ENCODE measurements at places on chromosomes 7 and 10. TPM values are rescaled to one million over a fixed set of nuclear protein-coding genes. Genes with fewer than 3 reads are reported as not detected.

Gene CCSER2
- 134 TPM for total RNA-seq

Gene GSTO2
- total RNA-seq = 1.2 TPM

Gene BBS9
- 16.0 TPM for total RNA-seq

Gene PPP1R17
- not detected for total RNA-seq

Gene IL2RA
- total RNA-seq = 5.4 TPM

Gene HOXA2
- total RNA-seq = not detected

Gene NRG3
- not detected for total RNA-seq

Gene PAX4
- total RNA-seq = not detected

Gene CRHR2
- not detected for total RNA-seq

Gene AKR1C4
- not detected for total RNA-seq

Gene TEX47
- not detected for total RNA-seq

Gene ACTL6B
- total RNA-seq = not detected

Gene MINDY4
- total RNA-seq = 0.36 TPM

Gene ECHS1
- 8.3 TPM for total RNA-seq

Gene SPAM1
- not detected for total RNA-seq

Gene INA
- total RNA-seq = not detected

- DNase-seq = no peak
These were observed 26.5 kb upstream of the PDCD4 start for GRCh38 chr10:110845192-110845755.

DNA sequence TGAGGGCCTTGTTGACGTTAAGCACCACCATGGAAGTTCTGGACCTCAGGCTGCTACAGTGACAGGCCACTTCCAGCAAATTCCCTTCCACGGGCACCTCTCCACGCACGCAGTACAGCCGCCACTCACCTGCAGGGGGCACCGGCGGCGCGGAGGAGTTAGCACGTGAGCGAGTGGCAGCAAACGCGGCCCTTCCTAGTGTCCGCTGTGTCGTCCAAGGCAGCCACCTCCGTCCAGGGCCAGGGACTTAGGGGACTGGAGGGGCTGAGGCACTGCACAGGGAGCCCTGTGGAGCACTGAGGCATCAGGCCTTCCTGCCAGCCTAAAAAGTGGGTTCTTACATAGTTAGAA is 164.4 kb downstream of the SVIL start:
- DNase-seq = peak; percentile 6

- DNase-seq = no peak
These were observed 649.1 kb downstream of the INHBA start for GRCh38 chr7:41053820-41054219.

- DNase-seq = no peak
These were observed 22.8 kb downstream of the VPS26A start for GRCh38 chr10:69146759-69147158.

- no peak for DNase-seq
These were observed 71.1 kb upstream of the CFAP46 start for GRCh38 chr10:133013463-133013862.

DNA sequence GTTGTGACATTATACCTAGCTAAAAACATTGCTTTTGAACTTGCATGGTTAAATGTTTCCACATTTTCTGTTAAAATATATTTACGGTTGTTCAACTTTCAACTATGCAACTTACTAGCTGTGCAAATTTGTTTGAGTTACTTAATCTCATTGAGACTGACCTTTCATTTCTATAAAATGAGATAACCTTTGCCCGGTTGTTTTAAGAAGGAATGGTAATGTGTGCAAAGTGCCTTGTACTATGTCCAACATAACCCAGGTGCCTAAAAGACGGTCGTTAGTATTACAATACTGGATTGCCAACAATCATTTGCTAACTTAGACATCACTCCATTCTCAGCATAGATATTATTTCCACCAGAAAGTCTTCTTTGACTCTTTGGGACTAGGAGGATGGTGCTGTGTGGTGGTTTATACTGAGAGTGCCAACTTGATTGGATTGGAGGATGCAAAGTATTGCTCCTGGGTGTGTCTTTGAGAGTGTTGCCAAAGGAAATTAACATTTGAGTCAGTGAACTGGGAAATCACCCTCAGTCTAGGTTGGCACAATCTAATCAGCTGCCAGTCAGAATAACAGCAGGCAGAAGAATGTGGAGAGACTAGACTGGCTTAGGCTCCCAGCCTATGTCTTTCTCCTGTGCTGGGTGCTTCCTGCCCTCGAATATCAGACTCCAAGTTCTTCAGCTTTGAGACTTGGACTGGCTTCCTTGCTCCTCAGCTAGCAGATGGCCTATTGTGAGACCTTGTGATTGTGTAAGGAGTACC is 85.2 kb upstream of the PDSS1 start:
- no peak for DNase-seq

DNA sequence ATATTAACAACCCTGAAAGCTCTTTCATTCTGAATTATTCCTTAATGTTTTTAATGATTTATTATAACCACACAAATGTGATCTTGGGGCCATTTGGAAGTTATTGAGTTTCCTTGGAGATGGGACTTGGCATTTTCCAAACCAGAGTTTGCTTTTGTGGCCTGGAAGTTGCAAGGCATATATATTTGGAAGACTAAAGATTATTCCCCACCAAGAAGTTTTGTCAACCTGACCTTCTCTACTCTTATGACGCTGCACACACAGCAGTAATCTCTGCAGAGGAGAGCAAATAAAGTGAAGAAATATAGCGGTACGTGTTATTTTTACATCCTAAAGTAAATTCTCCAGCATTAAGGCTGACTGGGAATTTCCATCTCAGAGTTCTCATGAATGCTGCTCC is 397.0 kb downstream of the LRMDA start:
- DNase-seq = no peak

- DNase-seq = no peak
These were observed 36.8 kb upstream of the R3HCC1L start for GRCh38 chr10:98097616-98098015.

DNA sequence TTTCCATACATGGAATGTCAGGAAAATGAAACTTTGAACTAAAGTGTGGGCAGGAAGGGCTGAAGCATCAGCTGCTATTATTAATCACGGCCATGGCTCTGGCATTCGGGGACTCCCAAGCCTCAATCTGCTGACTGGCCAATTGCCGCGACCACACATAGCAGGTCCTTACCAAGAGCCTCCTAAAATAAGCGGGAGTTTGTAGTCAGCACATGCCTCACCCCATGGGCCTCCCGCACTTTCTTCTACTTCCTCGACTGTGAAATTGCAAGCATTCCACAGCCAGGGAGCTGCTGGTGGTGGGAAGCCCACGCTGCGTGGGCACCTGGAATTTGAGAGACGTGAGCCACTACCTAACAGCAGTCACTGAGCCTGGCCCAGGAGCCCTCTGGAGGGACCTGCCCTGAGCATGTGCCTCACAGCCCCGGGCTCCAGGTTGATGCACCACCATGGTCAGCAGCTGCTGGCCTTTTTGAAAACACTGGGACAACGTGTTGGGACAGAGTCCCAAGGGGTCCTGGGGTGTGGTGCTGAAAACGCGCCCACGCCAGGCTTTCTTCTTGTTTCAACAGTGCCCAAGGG is 211.4 kb downstream of the TNS3 start:
- DNase-seq = no peak

- DNase-seq = no peak
These were observed 147.4 kb upstream of the TBX20 start for GRCh38 chr7:35401217-35401879.

GRCh38 chr10:88243836-88244730 is 339.0 kb downstream of the RNLS start:
- DNase-seq = no peak

GRCh38 chr10:124824507-124824906 is 22.9 kb downstream of the ABRAXAS2 start:
- no peak for DNase-seq

GRCh38 chr10:114095559-114096337 is 52.1 kb downstream of the ADRB1 start:
- no peak for DNase-seq

GRCh38 chr7:151847681-151848081 is 29.2 kb downstream of the PRKAG2 start:
- DNase-seq = peak; percentile 50

DNA sequence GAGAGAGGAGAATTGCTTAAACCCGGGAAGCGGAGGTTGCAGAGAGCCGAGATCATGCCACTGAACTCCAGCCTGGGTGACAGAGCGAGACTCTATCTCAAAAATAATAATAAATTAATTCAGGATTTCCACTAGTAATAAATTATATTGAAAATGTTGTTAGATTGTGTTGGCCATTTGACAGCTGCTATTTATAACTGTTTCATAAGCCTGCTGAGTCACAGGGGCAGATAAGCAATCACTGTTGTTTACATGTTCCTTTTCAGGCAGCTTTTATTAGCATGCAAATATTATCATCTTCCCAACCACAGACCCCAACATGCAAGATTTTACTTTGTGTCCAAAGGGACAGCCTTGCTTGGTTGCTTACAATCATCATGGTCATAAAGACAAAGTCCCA is 49.5 kb upstream of the ZNF138 start:
- no peak for DNase-seq

- no peak for DNase-seq
These were observed 5.6 kb downstream of the GIMAP1 start for GRCh38 chr7:150721970-150722373.

DNA sequence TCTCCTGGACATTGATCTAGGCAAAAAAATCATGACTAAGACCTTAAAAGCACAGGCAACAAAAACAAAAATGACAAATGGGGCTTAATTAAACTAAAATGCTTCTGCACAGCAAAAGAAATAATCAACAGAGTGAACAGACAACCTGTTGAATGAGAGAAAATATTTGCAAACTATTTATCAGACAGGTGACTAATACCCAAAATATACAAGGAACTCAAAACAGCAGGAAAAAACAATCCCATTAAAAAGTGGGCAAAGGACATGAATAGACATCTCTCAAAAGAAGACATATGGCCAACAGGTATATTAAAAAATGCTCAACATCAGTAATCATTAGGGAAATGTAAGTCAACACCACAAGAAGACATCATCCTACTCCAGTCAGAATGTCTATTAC is 166.8 kb downstream of the MTERF1 start:
- no peak for DNase-seq

DNA sequence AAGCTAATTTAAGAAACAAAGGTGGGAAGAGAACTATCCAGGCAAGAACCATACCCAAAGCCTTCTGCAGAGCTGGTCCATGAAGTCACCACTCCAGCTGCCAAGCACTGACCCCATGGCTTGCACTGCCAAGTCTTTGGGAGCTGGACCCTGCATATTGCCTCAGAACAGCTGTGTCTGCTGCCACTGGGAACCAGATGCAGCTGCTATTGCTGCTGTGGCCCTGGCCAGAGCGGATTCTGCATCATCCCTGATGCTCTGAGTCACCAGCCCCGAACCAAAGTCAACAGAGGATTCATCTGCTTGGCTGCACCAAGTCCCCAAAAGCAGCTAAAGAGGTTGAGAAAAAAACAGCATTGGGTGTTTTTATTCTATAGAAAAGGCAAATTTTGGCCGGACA is 39.2 kb upstream of the GSAP start:
- no peak for DNase-seq

- DNase-seq = no peak
These were observed 739.9 kb downstream of the REEP3 start for GRCh38 chr10:64261092-64261491.

DNA sequence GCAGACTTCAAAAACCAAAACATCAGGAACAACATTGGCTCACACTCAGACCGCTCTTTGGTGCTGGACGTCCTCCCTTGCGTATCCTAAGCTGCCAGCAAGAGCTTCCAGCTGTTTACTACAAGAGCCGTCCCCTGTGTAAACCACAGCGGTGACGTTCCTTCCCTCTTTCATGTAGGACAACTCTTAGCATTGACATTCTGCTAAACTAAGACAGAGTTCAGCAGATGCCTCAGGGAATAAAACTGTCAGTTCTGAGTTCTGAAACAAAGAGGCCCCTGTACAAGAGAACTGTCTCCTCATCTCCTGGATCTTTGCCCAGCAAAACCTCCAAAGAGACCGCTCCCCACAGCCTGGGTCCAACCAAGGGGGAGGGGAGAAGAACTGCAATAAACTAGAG is 57.8 kb upstream of the OPALIN start:
- no peak for DNase-seq

GRCh38 chr10:92914478-92915325 is 66.4 kb downstream of the EXOC6 start:
- DNase-seq = peak; percentile 7

- DNase-seq = no peak
These were observed 176.8 kb upstream of the AGR3 start for GRCh38 chr7:17058568-17058967.

DNA sequence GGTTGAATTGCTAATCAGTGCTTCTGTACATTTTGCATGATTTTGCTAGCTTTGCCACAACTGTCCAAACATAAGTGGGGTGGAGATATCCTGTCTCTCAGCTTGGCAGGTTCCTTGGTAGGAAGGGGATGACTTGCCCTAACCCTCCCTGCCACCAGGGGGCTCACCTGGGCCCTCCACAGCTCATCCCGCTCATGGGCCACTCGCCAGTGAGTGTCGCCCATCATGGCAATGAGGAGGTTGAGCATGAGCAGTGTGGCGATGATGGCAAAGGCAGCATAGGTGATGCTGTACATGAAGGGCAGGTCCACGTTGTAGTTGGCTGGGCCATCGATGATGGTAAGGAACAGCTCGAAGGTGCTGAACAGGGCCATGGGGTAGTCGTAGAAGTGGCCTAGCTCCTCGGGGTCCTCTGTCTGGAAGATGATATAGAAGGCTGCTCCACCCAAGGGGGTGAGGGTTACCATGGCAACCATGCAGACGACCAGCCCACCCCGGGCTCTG is 12.2 kb downstream of the TRPV6 start:
- DNase-seq = peak; percentile 22

- DNase-seq = peak; percentile 56
These were observed 5.3 kb upstream of the TMEM139 start for GRCh38 chr7:143279186-143280098.

DNA sequence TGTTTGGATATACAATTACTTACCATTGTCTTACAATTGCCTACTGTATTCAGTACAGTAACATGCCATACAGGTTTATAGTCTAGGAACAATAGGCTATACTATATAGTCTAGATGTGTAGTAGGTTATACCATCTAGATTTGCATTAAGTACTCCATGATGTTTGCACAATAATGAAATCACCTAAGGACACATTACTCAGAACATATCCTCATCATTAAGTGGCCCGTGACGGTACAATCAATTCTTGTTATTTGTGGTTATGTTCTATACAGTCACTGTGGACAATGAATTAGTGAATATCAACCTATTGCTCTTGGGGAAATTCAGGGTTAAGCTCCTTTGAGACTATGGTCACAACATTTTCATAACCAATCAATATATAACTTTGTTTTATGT is 75.6 kb downstream of the MICU1 start:
- no peak for DNase-seq
